ENCODE measurements at places on chromosomes 16 and 17.

- DNase-seq, result no peak
These were observed 4.4 kb upstream of the VAC14 start for GRCh38 chr16:70805380-70805779.

- DNase-seq, result no peak
These were observed 46.3 kb downstream of the TANGO6 start for GRCh38 chr16:68889508-68890150.

- no peak for DNase-seq
These were observed 318 bp upstream of the RBL2 start for GRCh38 chr16:53433930-53434376.

DNA sequence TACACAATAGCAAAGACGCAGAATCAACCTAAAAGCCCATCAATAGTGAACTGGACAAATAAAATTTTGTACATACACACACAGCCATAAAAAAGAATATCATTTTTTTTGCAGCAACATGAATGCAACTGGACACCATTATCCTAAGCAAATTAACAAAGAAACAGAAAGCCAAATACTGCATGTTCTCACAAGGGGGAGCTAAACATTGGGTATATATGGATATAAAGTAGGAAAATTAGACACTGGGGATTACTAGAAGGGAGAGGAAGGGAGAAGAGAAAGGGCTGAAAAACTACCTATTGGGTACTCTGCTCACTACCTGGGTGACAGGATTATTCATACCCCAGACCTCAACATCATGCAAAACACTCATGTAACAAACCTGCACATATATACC lies 28.2 kb downstream of the ADAMTS18 start:
- no peak for DNase-seq

- DNase-seq, result no peak
These were observed 1.8 kb upstream of the NPRL3 start for GRCh38 chr16:140175-140857.

- DNase-seq, result no peak
These were observed 16.8 kb downstream of the NQO1 start for GRCh38 chr16:69709456-69710084.
